NCI-H524 treated with DMSO at 0.1 percent for 48 hours (cell line): ENCODE measurements at places on chromosomes 7 and 10.
A peak's percentile ranks its signal among the peaks of the same experiment; 100 is the strongest.

DNA sequence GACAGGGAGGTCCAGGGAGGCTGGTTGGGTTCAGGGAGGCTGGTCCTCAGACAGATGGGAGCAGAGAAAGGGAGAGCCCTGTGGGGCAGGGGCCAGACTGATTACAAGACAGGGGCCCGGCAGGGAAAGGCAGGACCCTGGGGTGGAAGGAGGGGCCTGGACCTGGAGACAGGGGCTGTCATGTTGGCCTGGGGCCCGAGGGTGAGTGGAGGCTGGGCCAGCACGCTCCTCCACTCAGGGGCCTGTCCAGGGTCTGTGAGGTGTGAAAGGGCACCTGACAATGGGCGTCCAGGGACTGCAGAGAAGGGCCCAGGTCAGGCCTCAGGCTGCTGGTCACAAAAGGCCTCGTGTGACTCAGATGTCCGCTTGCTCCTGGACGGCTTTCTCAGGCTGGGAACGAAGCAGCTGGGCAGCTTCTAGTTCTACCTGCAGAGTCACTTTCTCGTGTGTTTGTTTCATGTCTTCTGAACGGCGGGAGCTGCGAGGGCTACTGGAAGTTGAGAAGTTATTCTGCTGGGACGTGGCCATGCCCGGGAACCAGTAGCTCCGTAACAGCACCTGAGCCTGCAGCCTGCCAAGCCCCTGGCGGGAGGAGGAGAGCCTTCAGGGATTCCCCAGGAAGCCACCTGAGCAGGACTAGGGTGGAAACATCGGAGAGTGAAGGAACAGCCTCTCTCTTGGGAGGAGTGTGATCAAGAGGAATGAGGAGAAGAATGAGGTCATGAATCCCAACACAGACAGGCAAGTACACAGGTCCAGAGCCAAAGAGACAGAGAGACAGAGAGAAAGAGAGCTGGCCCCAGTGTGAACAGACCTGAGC is 65.8 kb downstream of the KLF6 start:
- no peak for DNase-seq

DNA sequence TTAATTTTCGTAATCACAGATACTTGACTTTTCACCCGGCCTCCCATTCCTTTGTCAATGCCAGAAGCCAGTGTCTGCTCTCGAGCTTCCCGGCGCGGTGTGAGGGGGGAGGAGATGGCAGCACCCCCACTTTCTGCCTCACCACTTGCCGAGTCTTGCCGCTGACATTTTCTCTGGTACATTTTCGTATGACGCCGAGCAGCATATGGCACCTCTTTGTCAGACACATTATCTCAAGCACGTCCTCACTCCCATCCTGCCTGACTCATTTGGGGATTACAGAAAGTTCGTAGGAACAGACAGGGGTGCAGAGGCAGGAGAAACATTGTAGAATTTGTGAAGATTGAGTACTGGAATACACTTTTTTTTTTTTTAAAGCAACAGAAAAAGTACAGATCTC is 60.8 kb upstream of the SORCS3 start:
- DNase-seq, result no peak

DNA sequence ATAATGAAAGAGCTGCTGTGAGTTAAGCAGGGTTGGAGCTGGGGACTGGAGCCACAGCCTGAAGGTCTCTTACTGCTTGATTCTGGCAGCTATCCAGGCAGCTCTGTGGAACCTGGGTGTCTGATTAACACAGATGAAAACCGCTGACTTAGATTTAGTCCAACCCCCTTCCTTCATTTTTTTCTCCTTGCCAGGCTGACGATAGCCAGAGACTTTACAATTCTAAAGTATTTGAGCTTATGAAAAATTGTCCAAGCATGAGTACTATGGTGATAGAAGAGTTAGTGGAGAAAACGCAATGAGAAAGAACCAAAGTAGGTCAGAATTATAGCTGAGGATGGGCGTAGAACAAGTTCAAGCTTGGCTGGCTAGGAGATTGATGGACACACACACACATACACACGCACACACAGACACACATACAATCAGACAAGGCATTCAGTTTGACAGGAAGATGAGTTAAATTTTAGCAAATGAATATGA is 13.5 kb upstream of the GPR85 start:
- DNase-seq, result no peak

GRCh38 chr10:50788951-50789945 is 49.5 kb downstream of the ASAH2B start:
- DNase-seq, result peak; percentile 26

DNA sequence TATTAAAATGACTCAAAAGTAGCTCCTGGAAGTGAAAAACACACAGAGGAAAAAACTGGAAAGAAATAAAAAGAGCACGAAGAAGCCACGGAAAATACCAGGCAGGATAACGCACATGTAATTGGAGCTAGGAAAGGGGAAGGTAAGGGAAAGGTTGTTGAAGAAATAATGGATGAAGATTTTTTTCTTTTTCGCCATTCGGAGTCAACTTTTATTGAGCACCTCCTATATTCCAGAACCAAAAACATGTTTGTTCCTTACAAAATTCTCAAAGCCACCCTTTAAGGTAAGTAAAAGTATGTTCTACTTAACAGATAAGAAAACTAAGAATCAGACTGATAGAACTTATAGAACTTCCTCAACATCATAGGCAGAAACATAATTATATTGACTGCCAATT is 32.8 kb upstream of the PTPRN2 start:
- no peak for DNase-seq

DNA sequence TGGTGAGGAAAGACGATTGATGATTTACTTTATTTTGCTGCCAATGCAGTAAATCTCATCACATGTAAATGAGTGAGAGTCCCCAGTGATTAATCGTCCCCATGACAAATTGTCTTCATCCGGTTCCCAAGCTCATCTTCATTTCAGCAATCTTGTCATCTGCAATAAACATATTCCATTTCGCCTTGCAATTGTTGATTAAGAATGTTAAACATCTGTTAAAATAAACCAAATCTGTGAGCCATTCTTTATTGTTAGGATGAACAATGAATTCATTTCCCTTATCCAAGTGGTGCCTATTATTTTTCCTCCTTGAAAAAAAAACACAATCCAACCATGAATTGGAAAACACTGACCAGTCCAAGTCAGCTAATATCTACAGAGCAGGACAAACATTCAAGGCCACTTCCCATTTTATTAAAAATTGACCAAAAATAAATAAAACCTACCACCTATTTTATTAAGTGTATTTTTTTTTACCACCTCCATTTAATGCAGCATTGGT is 36.5 kb downstream of the NPS start:
- no peak for DNase-seq

- no peak for DNase-seq
Observed at GRCh38 chr10:33419311-33419710, 84.8 kb upstream of the NRP1 start.

GRCh38 chr10:110556296-110556695 is 11.2 kb upstream of the SMC3 start:
- no peak for DNase-seq
